H7 (cell line): ENCODE measurements at places on chromosomes 7 and 10. TPM values are rescaled to one million over a fixed set of nuclear protein-coding genes. Genes with fewer than 3 reads are reported as not detected.

Gene DEPP1
- 0.28 and 1.2 TPM in 2 replicates for total RNA-seq

Gene NKX2-3
- total RNA-seq, result not detected in 2 replicates

Gene FAM25G
- not detected in 2 replicates for total RNA-seq

Gene HELLS
- total RNA-seq, result 131 and 187 TPM in 2 replicates

- DNase-seq, result no peak
Observed at GRCh38 chr7:119562839-119563238, 710.1 kb upstream of the KCND2 start.

GRCh38 chr7:74355091-74355490 is 65.9 kb downstream of the CLIP2 start:
- DNase-seq, result no peak

DNA sequence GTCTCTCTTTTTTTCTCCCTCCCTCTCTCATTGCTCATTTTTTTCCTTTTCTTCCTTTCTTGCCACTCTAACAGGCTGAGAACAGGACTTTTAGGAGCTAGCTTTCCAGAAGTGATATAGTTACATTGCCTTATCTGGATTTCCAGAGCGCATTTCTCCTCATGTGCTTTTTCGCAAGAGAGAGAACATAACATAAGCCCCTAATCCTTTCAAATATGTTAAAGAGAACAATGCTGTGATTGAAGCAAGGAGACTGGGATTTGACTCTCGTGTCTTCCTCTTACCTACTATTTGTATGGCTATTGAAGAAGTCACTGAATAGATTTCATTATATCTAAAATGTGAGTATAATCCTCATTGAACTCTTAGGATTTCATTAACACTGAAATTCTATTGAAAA is 101.2 kb upstream of the PRPS1L1 start:
- DNase-seq, result no peak

DNA sequence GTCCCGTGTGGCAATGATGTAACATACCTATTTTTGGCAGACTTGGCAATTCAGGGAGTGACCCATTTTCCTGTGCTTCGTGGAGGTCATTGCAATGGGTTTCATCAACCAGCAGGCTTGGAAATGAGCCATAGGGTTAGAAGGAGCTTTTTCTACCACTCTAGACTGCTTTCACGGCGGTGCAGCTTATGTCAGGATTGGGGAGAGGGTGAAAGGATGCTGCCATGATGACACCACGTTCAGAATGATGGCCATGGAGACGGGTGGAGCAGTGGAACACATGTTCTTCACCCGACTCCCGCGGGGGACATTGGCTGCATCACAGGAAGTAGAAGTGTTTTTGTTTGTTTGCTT is 220.2 kb downstream of the EMX2 start:
- DNase-seq, result no peak

- DNase-seq, result no peak
Observed at GRCh38 chr10:132446661-132447445, 49.9 kb downstream of the PWWP2B start.

DNA sequence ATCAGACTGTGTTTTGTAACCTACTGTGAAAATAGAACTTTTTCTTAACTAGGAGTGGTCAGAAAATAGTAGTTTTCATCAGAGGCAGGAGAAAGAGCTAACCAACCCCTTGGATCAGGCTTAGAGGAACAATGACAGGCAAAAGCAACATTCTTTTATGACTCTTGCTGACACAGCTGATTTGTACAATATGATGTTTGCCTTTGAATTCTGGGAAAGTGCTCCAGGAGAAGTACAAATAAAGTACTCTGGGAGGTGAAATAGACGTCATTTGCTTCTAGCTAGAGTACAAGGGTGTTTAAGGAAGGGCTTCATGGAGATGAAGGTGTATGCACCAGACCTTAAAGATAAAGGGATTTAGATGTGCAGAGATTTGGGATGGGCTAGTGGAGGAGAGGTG is 75.1 kb upstream of the KIAA1217 start:
- DNase-seq, result no peak

DNA sequence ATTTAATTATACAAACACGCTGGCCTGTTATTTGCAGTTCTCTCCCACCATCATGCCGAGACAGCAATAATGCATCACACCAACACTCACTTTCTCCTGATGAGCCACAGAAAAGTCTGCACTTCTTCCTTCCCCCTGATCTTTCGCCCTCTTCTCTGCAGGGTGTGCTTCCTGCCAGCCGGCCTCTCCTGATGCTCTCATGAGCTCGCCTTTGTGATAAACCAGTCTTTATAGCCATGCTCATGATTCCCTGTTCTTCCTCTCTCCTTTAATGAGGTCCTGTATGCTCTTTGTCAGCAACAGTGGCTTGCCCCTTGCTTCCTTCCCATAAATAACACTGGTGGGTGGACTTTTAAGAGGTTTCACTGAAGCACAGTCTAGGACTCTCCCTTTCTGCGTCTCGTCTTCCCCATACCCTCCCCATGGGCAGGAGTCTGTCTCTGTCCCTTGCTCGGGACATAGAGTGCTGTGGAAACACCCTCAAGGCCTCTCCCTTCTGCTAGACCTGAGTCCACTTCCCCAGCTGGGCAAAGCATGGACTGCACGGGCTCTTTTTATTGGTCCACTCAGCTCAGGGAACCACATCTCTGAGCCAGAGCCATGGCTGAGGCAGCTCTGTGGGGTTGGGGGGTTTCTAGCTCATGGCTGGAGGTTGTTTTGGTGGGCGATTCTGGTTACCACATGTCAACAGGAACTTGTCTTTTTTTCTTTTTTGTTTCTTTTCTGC is 133.9 kb downstream of the C10orf105 start:
- DNase-seq, result no peak

DNA sequence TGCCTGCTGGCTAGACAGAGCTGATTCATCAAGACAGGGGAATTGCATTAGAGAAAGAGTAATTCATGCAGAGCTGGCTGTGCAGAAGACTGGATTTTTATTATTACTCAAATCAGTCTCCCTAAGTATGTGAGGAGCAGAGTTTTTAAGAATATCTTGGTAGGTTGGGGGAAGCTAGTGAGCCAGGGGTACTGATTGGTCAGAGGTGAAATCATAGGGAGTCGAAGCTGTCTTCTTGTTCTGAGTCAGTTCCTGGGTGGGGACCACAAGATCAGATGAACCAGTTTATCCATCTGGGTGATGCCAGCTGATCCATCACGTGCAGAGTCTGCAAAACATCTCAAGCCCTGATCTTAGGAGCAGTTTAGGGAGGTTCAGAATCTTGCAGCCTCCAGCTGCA is 39.8 kb downstream of the FOXI2 start:
- no peak for DNase-seq

- no peak for DNase-seq
Observed at GRCh38 chr7:53794816-53795215, 747.4 kb upstream of the VSTM2A start.

- no peak for DNase-seq
Observed at GRCh38 chr7:54995610-54996363, 23.0 kb upstream of the EGFR start.

DNA sequence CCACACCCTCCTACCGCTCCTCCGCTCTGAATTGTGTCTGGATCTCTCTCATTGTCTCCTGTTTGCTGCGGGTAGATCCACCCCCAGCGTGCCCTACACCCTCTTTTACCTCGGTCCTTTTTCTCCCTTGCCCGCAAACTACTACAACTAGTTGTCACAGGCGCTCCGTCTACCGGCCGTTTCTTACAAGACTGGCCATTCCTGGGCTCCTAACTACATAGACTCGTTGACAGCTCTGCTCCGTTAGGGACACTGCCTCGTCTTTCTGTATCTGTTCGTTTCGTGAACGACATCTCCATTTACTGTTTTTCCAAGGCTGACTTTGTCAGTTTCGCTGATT is 786 bp downstream of the TAF3 start:
- DNase-seq, result peak; percentile 49

DNA sequence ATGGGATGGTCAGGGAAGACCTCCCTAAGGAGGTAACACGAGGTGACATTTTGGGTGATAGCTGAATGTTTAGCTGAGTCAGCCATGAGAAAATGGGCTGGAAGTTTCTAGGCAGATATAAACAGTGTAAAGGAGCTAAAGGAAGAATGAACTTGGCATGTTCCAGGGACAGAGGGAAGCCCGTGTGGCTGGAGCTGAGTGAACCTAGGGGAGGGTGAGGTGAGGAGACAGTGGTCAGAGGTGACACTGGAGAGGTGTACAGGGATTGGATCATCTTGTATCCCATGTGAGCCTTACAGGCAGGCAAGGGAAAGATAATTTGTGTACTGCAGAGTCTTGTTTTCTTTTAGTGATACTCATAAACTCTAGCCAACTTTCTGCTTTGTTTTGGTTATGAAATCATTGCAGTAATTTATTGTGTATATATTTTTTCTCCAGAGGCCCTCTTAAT is 1.8 kb downstream of the STARD3NL start:
- DNase-seq, result no peak

- DNase-seq, result no peak
Observed at GRCh38 chr10:117590101-117590875, 47.7 kb downstream of the EMX2 start.

- DNase-seq, result no peak
Observed at GRCh38 chr10:122467701-122468100, 6.3 kb downstream of the HTRA1 start.

DNA sequence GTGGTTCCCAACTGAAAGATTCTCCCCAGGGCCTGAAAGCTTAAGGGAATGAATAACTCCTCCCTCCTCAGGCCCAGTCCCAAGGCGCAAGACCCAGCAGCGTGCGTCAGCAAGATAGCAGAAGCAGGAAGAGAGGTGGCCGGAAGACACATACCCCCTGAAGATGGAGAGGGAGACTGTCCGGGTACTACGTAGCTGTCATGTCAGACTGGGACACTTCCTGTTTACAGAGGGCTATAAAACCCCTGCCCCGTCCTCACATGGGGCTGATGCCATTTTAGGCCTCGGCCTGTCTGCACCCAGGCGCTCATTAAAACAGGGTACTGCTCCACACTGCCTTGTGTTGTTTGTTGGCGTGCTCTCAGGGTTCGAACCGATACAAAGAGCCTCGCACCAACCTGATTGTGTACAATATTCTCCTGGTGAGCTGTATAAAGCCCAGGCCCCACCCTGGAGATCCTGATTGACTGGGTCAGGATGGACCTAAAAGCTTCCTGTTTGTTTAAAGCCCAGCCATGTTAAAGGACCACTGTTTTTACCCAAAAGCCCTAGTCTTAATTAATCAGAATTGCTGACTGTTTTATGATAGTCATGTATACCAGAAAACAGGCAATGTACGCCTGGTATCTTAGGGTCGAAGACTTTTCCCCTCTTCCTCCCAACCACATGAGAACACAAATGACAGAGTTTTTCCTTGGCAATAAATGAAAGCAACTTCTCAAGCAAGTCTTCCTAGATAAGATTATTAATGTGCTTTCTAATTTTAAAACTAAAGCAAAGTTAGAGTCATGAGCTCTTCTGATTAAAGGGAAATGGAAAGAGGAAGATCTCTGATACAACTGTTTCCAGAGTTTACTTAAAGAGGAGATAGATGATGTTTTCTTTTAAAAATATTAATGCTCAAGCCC is 251.5 kb downstream of the DOCK4 start:
- DNase-seq, result no peak

- no peak for DNase-seq
Observed at GRCh38 chr7:1966631-1967200, 266.0 kb downstream of the MAD1L1 start.

GRCh38 chr7:78702770-78703169 is 750.7 kb downstream of the MAGI2 start:
- DNase-seq, result no peak
